Inflammatory macrophage treated with lipopolysaccharide for 1 hour (primary cell): ENCODE measurements at places on chromosomes 2 and 18.

- no peak for DNase-seq
Observed at GRCh38 chr18:32683044-32683443, 89.8 kb downstream of the KLHL14 start.

DNA sequence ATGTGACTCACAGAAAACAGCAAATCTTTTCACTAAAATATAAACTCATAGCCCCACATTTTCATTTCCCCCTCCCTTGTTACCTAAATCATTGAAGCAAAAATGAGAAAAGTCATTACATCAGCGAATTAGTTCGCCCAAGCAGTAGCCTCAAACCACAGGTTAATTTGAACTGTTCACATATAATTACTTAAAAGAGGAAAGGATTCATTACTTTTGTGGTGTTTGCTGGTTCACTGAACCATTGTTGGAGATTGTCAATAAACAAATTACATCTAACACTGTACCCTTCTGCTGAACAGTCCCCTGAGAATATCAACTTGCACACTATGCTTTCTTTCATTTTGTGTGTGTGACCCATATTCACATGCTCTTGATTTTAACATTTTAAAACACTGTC, 238.7 kb downstream of the ERBB4 start:
- no peak for DNase-seq

- DNase-seq: no peak
Observed at GRCh38 chr2:148503516-148503915, 141.0 kb upstream of the EPC2 start.

DNA sequence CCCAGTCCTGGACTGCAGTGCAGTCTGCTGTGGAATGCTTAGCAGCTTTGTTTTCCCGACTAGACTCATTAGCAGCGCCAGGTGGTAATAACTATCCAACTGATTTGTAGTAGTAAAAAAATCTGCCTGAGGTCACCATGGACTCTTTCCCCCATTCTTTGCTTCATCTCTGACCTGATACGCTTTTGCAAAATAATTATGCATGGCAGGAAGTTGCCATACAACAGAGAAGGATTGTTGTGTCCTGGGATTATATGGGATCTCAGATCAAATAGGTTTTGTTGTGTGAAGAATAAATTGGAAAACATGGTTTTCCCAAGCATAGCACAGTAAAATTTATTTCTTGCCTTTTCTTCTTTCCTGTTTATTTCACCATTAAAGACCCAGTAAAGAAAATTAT, 72.4 kb upstream of the ATP5MC3 start:
- DNase-seq: no peak

DNA sequence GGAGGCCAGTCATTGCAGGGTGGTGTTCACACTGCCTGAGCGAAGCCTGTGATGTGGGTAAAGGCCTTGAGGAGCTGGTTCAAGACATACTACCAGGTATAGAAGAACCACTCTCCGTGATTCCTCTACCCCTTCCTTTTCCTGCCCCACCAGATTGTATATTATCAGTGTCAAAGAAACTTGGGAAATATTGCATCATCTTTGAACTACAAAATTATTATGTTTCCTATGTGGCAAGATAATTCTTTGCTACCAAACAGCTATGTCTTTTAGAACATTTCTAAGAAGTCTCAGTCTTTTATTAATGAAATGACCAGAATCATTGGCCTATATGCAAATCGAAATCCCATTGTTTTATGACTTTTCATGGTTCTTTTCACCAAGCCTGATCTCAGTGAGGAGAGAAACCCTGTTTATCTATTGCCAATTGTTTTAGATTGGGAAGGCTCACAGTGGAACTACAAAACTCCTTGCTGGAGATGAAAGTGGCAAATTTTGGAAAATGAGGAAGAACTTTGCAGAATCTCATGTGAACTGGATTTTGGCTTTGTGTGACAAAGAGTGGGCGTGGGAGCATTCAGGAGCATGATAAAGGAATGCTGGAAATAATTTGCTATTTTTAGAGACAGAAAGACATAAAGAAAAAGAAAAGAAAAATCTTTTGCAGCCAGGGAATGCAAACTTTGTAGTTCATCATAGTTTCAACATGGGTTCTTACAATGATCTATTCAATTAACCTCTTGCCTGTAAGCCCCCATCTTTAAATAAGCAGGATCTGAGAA, 286.9 kb downstream of the INSIG2 start:
- no peak for DNase-seq

GRCh38 chr18:57150081-57150480, 3.2 kb downstream of the BOD1L2 start:
- no peak for DNase-seq

DNA sequence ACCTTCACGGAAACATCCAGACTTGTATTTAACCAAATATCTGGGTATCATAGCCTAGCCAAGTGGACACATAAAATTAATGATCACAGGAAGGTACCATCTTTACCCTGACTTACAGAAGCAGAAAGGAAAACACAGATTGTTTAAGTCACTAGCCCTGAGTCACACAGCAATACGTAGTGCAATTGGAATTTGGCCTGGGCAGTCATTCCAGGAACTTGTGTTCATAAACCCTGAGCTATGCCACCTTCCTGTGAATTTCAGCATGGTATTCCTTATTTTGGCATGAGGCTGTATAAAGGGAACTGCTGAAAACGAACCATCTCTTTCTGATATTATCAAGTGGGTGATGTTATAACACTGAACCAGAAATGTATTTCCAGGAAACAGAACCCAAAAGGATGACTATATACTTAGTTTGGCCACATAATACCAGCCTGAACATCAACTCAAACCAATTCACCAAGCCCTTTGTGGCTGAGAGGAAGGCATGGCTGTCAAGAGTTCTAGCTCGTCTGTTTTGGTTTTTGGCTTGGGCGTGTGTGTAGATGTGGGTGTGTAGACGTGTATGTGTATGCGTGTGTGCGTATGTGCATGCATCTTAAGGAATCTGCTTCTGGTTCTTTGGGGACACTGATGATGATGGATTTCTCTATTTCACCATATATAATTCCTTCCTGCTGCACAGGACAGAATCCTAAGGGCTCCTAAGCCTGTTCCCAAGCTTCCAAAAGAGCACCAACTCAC, 533.4 kb upstream of the ID2 start:
- DNase-seq: no peak

- peak; percentile 69 for DNase-seq
Observed at GRCh38 chr18:75208155-75208835, 644 bp downstream of the PTGR3 start.

DNA sequence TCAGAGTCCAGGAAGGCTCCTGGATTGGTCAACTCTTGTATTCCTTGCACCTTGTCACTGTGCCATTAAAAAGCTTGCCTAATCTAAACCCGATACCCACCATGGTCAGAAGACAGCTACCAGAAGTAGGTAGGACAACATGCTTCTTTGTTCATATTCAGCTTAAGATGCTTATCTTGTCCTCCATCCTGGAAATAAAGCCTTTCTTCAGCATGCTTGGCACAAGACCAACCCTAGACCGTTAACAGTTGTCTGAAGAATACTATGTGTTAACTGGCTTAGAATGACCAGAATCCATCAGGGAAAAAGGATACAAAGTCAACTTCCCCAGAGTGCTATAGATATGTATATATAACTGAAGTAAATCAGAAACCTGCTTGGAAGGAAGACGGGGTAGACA, 193.9 kb downstream of the ZRANB3 start:
- DNase-seq: no peak

DNA sequence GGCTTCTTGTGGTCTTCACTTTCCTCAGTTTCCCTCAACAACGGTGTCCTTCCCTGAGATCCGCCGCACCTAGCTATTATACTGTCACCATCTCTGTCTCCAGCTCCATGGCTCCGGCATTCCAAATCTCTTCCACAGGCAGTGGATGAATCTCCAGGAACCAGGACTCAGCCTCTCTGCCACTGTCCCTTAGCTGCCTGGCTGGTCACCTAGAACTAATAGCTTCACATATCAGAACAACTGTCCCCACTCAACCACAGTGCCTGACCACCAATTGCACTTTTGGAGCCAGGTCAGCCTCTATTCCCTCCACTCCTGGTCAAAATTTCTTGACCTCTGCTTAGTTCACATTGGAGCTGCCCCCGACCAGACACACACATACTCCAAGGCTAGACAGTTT, 38.1 kb upstream of the AFF3 start:
- DNase-seq: no peak

- DNase-seq: no peak
Observed at GRCh38 chr18:11074889-11075288, 74.5 kb downstream of the PIEZO2 start.

DNA sequence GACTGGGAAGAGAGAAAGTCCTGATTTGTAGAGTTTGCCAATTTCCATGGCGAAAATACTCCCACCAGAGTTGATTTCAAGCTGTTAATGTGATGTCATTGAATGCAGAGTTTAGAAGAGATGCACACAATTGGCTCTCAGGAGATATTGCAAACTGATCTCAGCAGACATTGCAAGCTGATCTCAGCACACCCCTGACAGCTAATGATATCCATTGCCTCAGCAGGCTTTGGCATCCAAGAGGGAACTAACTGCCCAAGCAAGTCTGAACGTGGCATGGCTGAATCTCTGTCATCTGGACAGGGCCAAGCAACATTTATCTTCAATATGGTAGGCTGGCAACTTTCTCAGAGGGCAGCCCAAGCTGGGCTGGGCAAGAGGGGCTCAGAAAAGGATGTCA, 78.4 kb upstream of the CYP1B1 start:
- no peak for DNase-seq

DNA sequence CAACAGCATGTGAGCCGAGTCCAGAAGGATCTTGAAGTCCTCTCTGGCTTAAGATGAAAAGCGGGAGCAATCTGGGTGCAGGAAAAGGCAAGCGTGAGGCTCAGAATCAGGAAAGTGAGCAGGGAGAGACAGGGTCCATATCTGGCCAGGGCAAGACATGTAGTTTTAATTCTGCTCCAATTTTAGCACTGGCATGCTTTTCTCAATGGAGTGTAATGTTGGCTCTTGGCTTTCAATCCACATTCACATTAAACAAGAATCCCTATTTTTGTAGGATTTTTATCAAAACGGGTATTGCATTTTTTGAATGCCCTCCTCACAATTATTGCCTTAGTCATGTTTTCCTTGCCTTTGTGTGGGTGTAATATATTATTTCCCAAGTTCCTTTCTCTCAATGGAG, 6.0 kb downstream of the SPATA3 start:
- DNase-seq: no peak

DNA sequence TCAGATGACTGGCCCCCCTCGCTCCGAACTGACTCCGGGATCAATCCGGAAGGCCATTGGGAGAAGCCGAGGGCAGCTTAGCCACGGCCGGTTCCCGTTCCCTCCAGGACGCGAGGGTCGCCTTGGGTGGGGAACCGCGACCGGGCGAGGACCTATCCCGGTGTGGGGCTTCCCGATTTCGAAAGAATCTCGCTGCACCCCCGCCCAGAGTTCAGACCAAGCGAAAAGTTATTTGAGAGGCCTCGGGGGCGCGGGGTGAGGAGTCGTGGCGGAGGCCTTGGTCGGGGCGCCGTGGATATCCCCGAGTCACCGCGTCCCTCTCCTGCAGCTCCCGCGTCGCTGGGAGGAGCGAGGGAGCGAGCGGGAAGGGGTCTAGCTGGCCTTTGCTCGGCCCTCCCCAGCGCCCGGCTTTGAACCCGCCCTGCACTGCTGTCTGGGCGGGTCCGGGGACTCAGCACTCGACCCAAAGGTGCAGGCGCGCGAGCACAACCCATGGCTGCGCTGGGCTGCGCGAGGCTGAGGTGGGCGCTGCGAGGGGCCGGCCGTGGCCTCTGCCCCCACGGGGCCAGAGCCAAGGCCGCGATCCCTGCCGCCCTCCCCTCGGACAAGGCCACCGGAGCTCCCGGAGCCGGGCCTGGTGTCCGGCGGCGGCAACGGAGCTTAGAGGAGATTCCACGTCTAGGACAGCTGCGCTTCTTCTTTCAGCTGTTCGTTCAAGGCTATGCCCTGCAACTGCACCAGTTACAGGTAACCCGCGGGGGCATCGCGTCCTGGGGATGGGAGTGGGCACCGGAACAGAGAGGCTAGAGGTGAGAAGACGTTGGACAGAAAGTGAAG, at the start of gene CYP27A1:
CYP27A1 (plus strand) TSS at position 457 of the 837 bp plus-strand sequence; CDS start at position 493, 36 bp downstream.
- peak; percentile 45 for DNase-seq

- peak; percentile 47 for DNase-seq
Observed at GRCh38 chr2:105926960-105927678, 182.4 kb downstream of the NCK2 start.

DNA sequence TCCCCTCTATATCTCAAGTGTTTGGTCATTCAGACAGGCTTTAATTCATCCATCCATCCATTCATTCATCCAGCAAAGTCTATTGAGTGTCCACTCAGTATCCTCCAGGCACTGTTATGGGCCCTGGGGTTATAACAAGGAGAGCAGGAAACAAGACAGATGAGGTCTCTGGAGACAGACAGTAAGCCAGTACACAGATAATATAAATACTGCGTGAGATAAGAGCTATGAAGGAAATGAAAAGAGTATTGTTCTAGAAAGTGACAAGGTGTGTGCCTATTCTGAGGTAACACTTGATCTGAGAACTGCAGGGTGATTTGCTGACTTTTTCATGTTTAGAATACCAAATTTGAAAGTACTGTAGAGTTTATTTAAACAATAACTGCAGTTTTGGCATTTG, 98.3 kb downstream of the OSBPL6 start:
- no peak for DNase-seq

DNA sequence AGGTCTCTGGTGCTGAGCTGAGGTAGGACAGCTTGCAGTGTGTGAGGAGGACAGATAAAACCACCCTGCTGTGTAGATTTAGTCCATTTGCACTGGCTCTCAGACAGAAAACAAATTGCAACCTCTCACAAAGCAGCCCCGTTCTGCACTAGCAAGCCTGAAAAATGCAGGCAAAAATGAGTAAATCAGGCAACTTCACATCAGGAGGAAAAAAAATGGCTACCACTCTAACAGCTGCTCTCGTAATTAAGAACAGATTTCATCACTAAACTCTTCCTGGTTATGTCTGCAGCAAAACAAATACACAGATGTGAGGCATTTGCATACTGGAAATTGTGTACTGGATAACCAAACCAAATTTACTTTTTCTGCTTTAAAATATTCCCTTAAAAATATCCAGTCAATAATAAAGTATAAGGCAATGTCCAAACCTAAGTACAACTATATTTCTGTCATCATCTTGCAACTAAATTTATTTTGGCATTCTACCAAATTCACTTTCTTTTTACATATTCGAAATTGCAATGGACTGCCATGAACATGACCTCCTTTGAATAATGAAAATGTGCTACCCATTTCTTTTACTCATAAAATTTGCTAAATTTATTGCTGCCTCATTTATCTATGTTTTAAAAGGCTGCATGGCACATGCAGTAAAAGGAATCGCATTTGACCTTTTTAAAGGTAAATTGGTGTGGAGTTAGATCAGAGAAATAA, 157.4 kb downstream of the AFF3 start:
- no peak for DNase-seq

GRCh38 chr2:105538840-105539239, 140.0 kb upstream of the FHL2 start:
- DNase-seq: no peak
